ENCODE measurements at places on chromosomes 16 and 17.

- peak; percentile 75 for DNase-seq
Observed at GRCh38 chr17:15490634-15491261, 23.3 kb upstream of the CDRT4 start.

- no peak for DNase-seq
Observed at GRCh38 chr17:360092-360750, 7.6 kb upstream of the RPH3AL start.

- DNase-seq: no peak
Observed at GRCh38 chr16:4089251-4089810, 26.9 kb downstream of the ADCY9 start.

GRCh38 chr16:80656711-80657150 is 115.9 kb downstream of the DYNLRB2 start:
- no peak for DNase-seq

- DNase-seq: no peak
Observed at GRCh38 chr17:66675273-66675990, 159.5 kb upstream of the CACNG5 start.

DNA sequence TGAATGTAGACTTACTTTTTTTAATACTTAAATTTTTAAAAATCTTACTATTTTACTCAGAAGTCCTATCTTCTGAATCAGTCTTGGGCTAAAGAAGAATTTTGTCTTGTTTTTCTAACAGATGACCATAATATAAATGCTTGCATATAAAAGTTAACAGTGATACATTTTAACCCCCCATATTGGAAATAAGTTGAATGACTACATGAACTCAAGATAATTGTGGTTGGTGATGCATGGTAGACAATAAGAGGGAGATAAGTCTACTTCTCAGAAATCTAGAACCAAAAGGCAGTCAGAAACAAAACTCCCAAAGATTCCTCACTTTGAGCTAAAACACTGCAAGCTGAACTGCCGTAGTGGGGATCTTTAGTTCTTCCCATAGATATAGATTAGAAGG is 868.4 kb upstream of the SOX9 start:
- no peak for DNase-seq

DNA sequence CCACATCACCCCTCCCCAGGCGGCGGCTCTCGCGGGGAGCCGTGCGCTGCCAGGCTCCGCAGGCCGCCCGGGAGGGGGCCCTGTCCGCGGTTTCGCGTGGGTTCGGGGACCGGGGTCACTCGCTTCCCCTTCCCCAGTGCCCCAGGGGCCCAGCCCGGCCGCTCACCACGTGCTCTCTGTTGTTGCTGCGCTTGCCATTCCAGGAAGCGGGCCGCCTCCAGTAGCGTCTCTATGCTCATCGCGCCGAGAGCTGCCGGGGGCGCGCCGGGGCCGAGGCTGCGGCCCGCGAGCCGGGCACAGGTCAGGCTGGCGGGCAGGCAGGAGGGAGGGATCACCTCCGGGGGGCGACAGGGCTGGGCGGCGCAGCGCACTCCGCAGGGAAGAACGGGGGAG is 390 bp downstream of the MNT start:
- DNase-seq: peak; percentile 44

GRCh38 chr17:64217249-64217691 is 45.8 kb downstream of the TEX2 start:
- no peak for DNase-seq

DNA sequence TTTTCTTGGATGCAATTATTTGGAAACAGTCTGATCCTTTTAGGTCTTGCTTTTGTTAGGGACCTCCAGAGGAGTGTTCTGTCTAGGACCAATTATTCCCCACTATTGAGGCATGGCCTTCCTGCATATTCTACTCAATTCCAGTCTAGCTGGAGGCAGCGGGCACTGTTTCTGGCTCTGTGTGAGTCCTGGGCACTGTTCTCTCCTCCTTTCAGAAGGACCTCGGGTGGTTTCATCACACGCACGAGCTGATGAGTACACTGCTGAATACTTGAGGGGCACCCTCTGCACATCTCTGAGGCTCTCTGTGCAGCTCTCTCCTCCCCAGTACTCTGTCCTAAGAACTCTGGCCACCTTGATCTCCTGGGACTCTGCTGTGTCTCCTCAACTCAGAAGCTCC is 30.7 kb downstream of the DYNLL2 start:
- DNase-seq: no peak

GRCh38 chr17:79732254-79732653 is 1.5 kb downstream of the ENPP7 start:
- no peak for DNase-seq

DNA sequence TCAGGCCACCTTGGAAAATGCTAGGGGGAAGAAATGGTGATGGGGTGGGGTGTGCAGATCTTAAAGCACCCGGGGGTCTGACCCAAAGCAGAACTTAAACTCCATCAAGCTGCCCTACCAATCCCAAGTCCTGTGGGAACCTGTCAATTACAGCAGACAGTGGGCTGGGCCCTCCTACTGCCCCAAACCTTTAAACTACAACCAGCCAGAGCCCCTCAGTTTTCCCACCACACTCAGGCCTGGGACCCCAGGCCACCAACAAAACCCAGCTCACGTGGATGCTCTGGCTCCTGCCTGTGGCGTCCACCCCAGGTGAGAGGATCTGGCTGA is 2.7 kb downstream of the MYO18A start:
- no peak for DNase-seq

- DNase-seq: no peak
Observed at GRCh38 chr17:78839762-78840529, 668 bp downstream of the USP36 start.

- DNase-seq: no peak
Observed at GRCh38 chr17:60314423-60314822, 77.5 kb downstream of the USP32 start.

- no peak for DNase-seq
Observed at GRCh38 chr16:77137045-77137444, 53.9 kb upstream of the MON1B start.

DNA sequence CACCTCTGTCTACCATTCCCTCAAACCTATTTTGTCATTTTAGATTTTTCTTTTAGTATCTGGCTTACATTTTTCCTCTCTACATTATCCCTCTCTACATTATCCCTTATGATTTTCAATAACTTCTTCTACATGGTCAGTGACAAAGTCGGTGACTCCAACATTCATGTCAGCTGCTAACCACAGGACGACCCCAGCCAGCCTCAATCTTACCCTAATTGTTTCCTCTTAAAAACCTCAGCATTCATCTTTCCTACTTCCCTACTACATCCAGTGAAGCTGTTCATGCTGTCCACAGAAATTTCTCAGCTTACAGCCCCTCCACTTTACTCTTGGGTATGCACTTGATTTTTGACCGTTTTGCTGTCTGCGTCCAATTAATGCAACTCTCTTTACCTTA is 8.3 kb downstream of the MYH10 start:
- DNase-seq: no peak

- no peak for DNase-seq
Observed at GRCh38 chr17:41446806-41447205, 6.0 kb upstream of the KRT38 start.

DNA sequence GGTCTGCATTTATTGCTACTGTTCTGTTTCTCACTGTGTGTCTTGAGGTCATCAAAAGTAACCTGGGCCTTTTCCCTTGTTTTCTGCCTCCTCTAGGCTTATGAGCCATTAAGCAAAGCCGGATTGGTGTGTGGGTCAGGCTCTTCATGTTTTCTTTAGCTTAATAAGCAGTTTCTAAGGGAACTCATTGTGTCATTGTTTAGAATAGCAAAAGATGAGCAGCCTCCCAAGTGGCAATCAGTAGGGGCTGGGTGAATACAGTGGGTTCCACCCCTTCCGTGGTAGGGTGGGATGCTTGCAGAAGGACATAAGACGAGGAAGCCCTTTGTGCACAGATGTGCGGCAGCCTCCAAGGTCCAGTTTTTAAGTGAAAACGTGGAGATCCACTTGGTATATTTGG is 34.5 kb downstream of the ABCC1 start:
- DNase-seq: no peak

DNA sequence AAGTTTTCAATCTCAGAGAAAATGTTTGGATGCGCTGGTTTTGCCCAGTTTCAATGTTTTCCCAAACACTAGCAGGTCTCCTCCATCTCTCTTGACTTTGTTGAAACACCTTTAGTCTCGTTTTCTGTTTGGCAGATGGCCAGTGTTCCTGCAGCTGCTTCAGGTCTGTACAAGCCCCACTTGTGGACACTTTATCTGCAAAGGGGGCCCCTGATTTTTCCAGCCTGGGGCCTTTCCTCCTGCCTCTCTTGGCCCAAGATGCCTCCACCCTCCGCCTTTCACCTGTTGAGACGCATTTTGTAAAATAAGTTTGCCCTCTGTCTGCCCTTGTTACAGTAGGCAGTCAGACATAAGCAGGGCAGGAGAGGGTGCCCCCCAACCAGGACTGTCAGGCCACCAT is 21.8 kb upstream of the PRM1 start:
- no peak for DNase-seq

DNA sequence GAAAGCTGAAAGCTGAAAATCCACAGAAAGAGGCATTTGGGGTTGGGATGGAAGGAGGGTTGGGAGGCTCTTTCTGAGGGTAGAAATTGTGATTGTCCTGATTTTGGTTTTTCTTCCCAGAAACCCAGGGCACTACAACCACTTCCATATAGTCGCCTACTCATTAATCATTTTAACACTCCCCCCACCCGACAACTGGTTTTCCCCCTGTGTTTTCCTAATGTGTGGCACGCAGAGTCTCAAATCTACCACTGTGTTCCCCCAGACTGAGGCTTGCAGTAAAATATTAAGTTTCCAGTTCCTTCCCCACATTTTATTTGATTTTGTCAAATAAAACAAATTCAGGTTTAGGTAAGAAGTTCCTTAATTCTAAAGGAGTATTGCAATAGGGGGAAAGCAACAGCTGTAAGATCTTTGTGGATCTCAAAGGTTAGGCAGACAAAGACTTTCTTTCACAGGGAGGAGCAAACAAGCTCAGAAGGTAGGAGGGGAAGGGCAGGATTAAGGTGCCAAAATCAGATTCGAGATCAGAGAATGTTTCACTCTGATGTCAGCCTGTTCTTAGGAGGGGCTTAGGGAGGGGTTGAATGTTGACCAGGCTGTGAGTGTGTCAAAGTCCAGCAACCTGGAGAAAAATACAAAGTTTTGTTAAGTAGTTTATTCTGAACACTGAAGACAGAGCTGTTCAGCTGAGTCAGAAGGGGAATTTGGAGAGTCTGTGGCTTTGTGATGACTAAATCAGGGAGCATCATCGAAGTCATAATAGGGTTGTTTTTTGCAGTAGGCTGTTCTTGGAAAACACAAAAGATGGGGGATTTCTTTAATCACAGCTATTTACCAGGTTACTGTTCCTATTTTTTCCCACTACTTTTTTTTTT is 3.6 kb downstream of the ZNF267 start:
- DNase-seq: no peak

DNA sequence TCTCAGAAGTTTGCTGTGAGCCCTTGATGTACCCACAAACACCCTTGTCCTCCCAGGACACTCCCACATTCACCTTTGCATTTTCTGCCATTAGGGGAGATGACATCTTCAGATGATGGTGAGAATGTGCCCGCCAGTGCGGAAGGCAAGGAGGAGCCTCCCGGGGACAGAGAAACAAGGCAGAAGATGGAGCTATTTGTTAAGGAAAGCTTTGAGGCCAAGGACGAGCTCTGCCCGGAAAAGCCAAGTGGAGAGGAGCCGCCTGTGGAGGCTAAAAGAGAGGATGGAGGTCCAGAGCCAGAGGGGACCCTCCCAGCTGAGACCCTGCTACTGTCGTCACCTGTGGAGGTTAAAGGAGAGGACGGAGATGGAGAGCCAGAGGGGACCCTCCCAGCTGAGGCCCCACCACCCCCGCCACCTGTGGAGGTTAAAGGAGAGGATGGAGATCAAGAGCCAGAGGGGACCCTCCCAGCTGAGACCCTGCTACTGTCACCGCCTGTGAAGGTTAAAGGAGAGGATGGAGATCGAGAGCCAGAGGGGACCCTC is 17.0 kb downstream of the TAF1C start:
- no peak for DNase-seq

- no peak for DNase-seq
Observed at GRCh38 chr16:18969855-18970240, 13.9 kb upstream of the TMC7 start.

DNA sequence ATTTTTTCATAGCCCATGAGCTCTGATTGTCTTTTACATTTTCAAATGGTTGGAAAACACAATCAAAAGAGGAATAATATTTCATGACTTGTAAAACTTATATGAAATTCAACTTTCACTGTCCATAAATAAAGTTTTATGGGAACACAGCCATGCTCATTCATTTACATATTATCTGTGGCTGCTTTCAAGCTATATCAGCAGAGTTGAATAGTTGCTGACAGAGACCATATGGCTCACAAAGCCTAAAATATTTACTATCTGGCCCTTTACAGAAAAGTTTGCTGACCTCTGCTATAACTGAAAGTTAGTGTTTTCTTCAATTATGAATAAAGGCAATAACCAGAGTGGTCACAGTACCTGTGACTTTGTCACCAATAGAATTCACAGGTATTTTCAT is 128.2 kb upstream of the GNAO1 start:
- no peak for DNase-seq

All from midbrain (tissue), 1 donor.